ENCODE measurements at places on chromosomes 4 and X.

- DNase-seq = no peak
Observed at GRCh38 chr4:146072376-146072775, 103.1 kb upstream of the LSM6 start.

- no peak for DNase-seq
Observed at GRCh38 chr4:163200727-163201349, 34.1 kb upstream of the NAF1 start.

- DNase-seq = no peak
Observed at GRCh38 chr4:26331380-26331950, 10.7 kb downstream of the RBPJ start.

- no peak for DNase-seq
Observed at GRCh38 chr4:7513671-7514070, 78.9 kb upstream of the PSAPL1 start.
